ENCODE measurements at places on chromosomes 6 and 20.

DNA sequence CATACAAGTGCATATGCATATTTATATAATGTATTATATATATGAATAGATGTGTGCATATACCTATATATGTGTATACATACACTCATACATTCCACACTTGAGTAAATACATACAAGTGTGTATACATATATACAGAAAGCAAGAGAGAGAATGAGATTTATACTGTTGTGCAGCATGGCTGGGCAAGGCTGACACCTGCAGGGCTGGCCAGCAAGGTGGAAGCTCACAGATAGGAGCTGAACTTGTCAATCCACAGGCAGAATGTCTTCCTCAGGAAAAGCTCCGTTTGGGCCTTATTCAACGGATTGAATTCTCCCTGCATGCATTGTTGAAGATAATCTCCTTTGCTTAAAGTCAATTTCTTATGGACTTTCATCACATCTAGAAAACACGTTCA lies 256.7 kb downstream of the ZNF217 start:
- no peak for DNase-seq

DNA sequence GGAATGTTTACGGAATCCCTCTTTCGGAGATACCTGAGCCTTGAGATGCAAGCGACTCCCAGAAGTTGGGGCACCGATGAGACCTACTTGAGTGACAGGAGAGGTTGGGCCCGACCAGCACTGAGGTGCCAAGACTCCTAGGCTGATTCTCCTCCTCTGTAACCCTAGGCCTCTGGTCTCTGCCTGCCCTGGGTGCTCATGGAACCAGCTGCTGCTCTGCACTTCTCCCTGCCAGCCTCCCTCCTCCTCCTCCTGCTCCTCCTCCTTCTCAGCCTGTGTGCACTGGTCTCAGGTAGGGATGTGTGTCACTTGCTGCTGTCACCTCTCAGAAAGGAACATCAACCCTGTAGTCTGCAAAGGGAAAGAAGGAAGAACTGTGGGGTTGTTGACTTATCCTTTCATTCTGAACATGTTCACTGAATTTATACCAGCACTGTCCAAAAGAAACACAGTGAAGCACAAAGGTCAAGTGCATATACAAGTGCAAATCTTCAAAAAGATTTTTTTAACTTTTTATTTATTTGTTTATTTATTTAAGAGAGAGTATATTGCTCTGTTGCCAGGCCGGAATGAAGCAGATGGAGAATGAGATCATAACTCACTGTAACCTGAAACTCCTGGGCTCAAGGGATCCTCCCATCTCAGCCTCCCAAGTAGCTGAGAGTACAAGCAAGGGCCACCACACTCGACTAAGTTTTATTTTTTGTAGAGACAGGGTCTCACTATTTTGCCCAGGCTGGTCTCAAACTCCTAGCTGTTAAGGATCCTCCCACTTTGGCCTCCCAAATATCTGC lies 913 bp downstream of the BTN2A2 start:
- DNase-seq, result peak; percentile 26

DNA sequence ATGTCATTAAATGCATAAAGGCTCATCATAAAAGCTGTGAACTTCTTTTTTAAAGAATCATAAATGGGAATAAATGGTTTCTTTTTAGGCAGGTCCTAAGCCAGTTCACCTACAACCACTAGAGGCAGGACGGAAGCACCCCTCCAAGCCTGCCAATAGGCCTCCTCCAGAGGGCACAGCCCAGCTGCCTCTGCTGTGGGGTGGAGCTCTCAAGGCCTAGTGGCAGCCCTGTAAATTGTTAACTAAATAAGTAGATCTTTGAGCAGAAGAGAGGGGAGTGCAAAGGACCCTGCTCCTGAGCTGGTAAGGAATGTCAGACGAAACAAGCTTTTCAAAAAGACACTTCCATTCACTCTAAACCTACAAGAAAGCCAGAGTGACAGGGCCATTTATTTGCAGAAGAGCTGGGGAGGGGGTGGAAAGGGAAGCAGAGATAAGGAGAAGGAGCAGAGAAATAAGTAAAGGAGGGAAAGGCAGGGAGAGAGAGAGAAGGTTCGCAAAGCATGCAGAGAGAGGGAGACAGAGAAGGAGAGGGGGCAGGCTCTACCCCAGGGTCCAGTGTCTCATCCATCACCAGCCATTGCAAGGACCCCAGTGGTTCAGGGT lies 18.0 kb upstream of the MAFB start:
- DNase-seq, result peak; percentile 70

GRCh38 chr20:5393218-5393870 lies 76.6 kb upstream of the PROKR2 start:
- DNase-seq, result no peak

GRCh38 chr20:32523613-32524213 lies 61.4 kb downstream of the NOL4L start:
- no peak for DNase-seq
